NCI-H1930 (cell line): ENCODE measurements at places on chromosomes 16 and 17.

- no peak for DNase-seq
Observed at GRCh38 chr17:81901167-81902022, 643 bp upstream of the NPB start.

GRCh38 chr17:45123930-45124796 is 8.2 kb downstream of the PLCD3 start:
- no peak for DNase-seq

DNA sequence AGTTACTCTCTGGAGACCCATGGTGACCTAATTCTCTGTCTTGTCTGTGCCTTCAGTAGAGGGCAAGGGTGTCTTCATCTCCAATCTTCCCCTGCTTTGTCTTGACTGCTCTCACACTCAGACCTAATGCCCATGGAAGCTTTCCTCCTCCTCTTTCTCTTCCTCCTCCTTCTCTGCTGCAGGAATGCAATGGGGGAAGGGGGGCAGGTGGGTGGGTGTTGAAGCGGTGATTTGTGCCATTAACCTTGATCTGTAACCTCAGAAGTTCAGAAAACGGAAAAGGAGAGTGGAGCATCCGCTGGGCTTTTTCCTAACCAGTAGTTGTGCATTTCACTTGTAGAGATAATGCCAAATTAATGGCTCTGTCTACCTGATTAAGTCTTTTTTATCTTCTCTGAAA is 172.3 kb upstream of the CDH11 start:
- no peak for DNase-seq

DNA sequence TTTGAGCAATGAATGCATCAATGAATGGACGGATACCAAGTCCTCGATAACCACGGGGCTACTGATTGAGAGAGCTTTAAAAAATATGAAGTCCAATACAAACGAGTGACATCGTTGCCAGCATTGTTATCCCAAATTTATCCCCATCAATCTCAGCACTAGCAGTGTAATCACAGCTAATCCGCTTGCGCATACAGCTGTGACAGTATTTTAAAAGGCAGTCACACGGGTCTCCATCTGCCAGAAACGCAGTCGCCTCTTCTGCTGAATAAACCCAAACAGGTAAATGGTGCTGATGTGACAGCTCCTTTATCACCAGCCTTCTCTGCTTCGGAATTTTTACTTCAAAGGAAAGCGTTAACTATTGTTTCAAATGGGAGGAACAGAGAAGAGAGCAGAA is 311.1 kb downstream of the XYLT1 start:
- DNase-seq = no peak
